ENCODE measurements at places on chromosomes 1 and 21.
A peak's percentile ranks its signal among the peaks of the same experiment; 100 is the strongest.

- DNase-seq = no peak
These were observed 10.3 kb upstream of the EPS8L3 start for GRCh38 chr1:109773900-109774485.

DNA sequence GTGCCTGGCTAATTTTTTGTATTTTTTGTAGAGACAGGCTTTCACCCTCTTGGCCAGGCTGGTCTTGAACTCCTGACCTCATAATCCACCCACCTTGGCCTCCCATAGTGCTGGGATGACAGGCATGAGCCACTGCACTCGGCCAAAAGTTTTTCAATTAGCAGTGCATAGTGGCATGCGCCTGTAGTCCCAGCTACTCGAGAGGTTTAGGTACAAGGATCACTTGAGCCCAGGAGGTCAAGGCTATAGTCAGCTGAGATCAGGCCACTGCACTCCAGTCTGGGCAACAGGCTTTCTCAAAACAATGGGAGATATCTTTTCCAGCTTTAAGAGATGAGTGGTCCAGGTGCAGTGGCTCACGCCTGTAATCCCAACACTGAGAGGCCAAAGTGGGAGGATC, 30.8 kb downstream of the DAP3 start:
- no peak for DNase-seq

- no peak for DNase-seq
These were observed 189.1 kb upstream of the POU3F1 start for GRCh38 chr1:38235705-38236104.

- no peak for DNase-seq
These were observed 82.8 kb upstream of the RALGPS2 start for GRCh38 chr1:178642282-178642681.

GRCh38 chr21:31732597-31733550, 956 bp upstream of the SCAF4 start:
- no peak for DNase-seq

- DNase-seq = no peak
These were observed 3.4 kb downstream of the OR2T11 start for GRCh38 chr1:248631354-248632008.

DNA sequence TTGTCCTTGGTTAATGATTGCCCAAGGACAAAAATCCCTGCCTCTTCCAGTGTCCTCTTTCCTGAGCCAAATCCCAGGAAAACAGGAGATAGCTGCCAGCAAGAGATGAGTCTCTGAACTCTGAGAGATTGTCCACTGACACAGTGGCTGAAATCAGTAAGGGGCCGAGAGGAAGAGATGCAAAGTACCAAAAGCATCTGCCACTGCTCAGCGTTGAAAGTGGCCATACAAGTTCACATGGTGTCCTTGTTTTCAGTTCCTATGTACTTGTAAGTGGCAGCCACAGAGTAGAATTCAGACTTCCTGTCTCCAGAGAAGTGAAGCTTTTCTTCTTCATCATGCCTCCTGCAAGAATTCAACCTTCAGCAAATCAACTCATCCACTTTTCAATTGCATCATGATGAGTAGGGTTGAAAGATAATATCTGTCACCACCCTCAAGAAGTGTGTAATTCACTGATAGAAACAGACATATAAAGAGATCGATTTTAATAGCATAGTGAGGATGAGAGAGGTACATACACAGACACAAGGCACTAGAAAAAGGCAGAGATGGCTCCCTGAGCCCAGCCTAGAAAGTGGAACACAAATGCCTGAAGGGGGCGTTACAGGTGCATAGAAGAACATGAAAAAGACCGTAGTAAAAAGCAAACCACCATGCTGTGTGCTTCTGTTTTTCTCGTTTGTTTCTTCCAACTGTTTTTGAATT, 185.8 kb downstream of the MRPL39 start:
- DNase-seq = peak; percentile 3

DNA sequence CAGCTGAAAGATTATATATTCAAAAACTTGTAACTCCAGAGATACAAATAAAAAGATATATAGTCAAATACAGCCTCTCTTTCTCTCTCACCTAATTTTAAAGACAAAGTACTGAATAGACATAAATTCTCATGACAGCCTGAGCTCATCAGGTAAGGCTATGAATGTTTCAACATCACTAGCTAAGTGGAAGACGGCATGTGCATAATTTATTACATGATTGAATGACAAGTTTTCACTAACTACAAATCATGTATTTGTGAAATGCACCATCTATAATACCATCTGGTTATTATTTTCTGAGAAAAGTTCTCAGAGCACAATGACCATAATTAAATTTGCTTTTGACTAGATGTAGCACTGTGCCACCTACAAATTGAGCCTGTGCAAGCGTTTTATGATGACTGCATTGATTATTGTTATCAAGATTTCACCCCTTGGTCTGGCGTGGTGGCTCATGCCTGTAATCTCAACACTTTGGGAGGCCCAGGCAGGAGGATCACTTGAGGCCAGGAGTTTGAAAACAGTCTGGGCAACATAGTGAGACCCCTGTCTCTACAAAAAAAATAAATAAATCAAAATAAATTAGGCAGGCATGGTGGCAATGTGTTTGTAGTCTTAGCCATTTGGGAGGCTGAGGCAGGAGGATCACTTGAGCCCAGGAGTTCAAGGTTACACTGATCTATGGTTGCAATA, 128.2 kb downstream of the APP start:
- DNase-seq = no peak

- DNase-seq = no peak
These were observed 462.3 kb upstream of the NFIA start for GRCh38 chr1:60620087-60620486.

DNA sequence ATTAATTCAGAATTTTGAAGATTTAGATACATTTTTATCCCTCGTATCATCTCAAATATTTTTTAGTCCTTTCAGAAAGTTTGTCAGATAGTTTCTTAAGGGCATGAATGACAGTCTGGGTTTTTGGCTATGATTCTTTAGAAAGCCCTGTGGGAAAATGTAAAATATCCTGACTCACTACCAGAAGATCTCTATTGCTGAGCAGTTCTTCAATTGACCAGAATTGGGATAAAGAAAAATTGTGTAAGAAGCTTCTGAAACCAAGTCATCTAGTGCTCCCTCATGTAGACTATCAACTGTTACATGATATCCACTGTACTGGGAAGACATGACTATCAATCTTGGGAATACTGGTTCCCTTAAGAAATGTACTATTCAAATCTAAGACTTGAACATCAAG, 608.3 kb upstream of the CHRM3 start:
- DNase-seq = no peak

- no peak for DNase-seq
These were observed 13.8 kb upstream of the SLC6A9 start for GRCh38 chr1:44045064-44045463.

DNA sequence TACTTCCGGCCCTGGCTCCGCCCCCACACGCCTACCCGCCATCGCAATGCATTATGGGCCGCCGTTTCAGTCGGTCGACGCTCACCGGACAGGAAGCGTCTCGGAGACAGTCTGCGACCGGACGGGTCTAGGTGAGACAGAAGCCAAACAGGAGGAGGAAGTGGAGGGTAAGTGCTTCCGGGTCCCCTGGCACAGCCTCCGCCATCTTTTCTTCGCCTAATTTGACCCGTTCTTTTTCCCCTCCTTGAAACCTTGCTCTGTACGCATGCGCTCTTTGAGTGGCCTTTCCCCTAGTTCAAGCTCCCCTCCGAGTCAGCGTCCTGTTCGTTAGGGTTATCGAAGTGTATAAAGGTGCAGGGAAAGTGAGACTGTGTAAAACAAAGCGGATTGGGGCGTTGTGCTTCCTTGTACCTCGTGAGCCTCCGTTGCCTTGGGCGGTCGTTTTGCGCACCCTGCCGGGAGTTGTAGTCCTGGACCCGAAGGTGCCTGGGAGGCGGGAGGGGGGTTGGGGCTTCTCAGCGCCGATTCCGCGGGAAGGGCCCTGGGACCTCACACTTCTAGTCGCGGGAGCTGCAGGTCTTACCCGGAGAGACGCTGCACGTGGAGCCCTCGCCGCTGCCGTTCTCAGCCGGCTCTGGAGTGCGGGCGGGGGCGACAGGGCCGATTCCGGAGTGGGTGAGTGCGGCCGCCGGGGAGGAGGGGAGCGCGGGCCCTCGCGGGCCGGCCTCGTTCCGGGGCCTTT, at the start of the genes ATP5PF and GABPA:
Gene ATP5PF (minus strand): TSS at position 1 of the 742 bp plus-strand sequence. CDS start 5,110 bp downstream, outside the sequence.
Gene GABPA (plus strand): TSS at position 69 of the 742 bp plus-strand sequence. CDS start 6,627 bp downstream, outside the sequence.
- peak; percentile 94 for DNase-seq

- DNase-seq = no peak
These were observed 18.9 kb upstream of the BATF3 start for GRCh38 chr1:212718499-212718898.

GRCh38 chr21:41557884-41558283, 49.9 kb upstream of the TMPRSS2 start:
- no peak for DNase-seq

- DNase-seq = no peak
These were observed 40.3 kb upstream of the TRIM67 start for GRCh38 chr1:231121533-231121932.

GRCh38 chr1:158311066-158311465, 20.3 kb downstream of the CD1B start:
- no peak for DNase-seq

DNA sequence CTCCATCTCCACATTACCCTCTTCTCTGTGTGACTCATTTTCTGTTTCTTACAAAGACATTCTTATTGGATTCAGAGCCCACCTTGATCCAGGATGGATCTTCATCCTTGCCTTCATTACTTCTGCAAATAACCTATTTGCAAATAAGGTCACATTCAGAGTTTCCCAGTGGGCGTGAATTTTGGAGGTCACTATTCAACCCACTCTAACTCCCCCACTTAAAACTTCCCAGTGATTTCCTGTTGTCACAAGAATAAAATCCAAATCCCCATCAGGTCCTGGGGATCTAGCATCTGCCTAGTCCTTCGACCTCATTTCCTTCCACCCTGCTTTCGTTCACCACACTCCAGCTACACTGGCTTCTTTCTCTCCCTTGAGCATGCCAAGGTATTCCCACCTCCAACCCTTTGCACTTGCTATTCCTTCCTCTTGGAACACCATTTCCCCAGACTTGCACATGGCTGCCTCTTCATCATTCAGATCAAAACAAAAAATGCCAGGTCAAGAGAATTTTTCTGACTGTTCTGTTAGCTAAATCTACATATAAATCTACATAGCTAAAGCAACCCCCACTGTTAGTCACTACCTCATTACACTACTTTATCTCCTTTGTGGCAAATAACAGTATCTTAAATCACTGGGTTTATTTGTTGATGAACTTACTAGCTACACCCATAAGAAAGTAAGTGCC, 187.2 kb downstream of the TOMM20 start:
- DNase-seq = no peak

- no peak for DNase-seq
These were observed 1.6 kb downstream of the TTC13 start for GRCh38 chr1:230976825-230977747.

DNA sequence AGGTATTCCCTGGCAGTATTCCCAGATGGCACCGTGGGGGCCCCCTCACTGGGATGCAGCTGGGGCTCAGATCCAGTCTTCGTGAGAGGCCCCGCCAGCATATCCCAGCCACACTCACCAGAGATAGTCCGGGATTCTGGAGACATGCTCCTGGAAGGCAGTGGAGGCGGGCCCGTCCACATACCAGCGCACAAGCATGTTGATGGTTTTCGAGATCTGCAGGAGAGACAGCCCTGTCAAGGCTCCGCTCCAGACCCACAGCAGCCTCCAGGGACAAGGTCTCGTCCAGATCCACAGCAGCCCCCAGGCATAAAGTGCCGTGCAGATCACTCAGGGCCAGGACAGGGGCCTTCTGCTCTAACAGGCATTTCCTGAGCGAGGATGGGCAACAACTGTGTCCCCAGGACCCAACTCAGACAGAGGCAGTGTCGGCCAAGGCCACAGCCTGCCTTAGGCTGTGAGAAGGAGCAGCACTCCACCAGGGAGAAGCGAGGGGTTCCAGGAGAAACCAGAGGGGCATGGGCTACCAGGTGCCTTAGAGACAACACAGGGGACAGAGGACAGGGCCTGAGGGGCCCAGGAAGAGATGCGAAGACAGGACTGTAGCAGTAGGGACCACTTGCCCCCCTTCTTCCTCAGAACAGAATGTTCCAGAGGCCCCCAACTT, 14.8 kb downstream of the LSS start:
- DNase-seq = no peak

GRCh38 chr1:229300099-229300757, 29.3 kb downstream of the RAB4A start:
- no peak for DNase-seq

DNA sequence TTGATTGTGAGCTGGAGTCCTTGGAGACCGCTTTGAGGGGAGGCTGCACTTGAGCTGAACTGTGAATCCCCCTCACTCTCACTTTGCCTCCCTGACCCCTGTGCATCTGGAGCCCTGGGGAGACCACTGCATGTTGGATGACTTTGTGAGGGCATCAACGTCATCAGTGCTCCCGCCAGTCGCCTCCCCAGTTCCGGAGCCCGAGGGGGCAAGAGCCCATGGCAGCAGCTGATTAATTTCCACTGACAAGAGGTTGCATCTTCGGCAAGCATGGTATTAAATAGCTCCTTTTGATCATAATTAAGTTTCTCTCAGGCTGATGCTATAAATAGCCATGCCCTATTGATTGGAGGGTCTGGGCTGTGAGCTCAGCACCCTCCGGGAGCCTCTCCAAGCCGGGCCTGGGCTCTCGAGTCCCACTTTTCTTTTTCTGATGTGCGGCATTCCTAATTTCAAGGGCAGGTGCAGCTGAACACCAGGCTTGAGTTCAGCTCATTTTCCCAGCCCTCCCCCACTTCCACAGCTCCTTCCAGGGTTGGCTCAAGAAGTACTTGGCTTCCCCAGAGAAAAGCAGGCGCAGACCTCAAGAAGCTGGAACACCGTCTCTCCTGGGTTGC, 33.2 kb downstream of the KCND3 start:
- no peak for DNase-seq

DNA sequence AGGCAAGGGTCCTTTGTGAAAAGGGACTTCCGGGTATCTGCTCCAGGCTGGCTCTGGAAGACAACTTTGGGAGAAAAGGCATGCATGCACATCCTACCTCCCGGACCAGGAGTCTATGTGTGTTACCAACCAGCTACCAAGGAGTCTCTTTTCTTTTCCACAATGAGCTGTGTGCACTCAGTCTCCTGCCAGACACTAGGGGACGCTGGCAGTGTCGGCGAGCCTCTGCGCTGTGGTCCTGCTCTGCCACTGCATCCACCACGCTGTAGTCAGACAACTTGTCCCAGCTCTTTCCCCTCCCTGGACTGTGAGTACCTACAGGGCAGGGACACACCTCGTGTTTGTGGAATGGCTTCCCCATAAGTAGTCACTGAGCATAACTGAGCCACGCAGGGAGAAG, 5.1 kb upstream of the SSR2 start:
- DNase-seq = no peak

- no peak for DNase-seq
These were observed 56.1 kb upstream of the TLR5 start for GRCh38 chr1:223199094-223199647.

- no peak for DNase-seq
These were observed 96.8 kb downstream of the NR5A2 start for GRCh38 chr1:200124309-200124708.

- no peak for DNase-seq
These were observed 1352.0 kb downstream of the BRINP3 start for GRCh38 chr1:189125694-189126093.

GRCh38 chr1:246695136-246695535, 29.1 kb upstream of the SCCPDH start:
- no peak for DNase-seq

Data from activated CD8-positive, alpha-beta memory T cell treated with anti-CD3 and anti-CD28 coated beads for 1 hour (primary cell).